Activated CD4-positive, CD25-positive, alpha-beta regulatory T cell treated with anti-CD3 and anti-CD28 coated beads, Interleukin-2, amount 50 U/mL, for 16 hours (primary cell): ENCODE measurements at places on chromosomes 2 and 18.
A peak's percentile ranks its signal among the peaks of the same experiment; 100 is the strongest.

DNA sequence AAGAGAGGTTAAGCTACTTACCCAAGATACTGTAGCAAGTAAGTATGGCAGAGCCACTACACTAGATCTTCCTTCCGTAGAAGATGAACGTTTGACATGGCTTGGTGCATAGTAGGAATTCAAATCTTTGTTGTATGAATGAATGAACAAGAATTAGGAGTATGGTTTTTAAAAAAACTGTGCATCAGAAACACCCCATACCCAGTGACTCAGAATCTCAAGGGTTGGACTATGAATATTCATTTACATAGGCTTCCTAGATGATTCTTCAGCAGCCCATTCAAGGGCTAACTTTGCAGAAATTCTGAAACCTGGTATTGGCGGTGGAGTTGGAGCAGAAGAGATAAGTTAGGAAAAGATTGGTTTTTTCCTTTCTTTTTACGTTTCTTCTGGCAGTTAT is 5.4 kb downstream of the ACTR3 start:
- DNase-seq: no peak

GRCh38 chr18:24910221-24910620 is 441.7 kb downstream of the ZNF521 start:
- DNase-seq: no peak

DNA sequence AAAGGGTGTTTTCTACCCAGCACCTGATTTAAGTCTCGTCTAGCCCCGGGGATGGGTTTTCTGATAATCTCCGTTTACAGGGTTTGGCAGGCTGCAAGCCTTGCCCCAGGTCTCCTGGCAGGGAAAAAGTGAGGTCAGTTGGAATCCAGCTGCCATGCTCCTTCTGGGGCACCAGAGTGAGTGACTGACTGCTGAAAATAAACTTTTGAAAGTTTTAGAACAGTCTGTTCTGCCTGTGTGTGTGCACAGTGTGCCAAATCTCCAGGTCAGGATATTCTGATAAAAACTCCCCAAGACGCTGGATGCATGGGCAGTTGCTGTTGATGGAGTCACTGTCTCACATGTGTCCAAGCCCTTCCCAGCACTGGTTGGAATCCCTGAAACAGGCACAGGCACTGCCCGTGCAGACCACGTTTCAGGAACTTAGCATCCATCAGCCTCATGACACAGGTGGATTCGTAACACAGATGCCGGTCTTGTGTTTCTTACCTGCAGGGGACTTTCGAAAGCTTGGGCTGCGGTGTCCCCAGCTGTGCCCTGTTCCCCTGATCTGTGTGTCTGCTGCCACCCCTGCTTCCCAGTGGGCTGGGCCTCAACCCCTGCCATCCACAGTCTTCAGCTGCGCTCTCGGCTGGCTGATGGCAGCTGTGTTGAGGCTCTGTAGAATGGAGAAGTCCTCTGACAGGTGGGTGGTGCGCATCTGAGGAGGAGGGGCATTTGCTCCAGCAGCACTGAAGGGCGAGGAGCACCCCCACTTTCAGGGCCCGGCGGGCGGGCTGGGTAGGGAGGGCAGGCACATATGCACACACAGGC is 65.0 kb downstream of the SH3RF3 start:
- DNase-seq: no peak

DNA sequence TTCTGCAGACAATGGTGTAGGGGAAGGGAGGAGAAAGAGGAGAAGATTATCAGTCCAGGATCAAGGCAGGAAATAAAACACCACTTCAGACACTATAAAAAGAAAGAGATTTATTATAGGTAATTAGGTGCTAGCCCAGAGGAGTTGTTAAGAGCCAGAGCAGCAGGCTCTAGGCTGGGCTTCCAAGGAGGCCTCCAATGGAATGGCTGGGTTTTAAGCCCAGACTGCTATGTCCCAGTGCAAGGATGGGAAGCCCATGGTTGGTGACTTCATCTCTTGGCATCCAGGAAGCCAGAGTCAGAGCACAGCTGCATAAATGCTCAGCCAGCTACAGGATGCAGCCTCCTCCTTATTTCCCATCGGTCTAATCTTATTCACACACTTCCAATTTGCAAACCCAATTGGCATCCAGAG is 95.6 kb downstream of the LAMA3 start:
- DNase-seq: no peak

- DNase-seq: no peak
These were observed 150.7 kb upstream of the SPRED2 start for GRCh38 chr2:65583061-65583460.

GRCh38 chr2:174775571-174775980 is 11.3 kb upstream of the CHRNA1 start:
- no peak for DNase-seq

DNA sequence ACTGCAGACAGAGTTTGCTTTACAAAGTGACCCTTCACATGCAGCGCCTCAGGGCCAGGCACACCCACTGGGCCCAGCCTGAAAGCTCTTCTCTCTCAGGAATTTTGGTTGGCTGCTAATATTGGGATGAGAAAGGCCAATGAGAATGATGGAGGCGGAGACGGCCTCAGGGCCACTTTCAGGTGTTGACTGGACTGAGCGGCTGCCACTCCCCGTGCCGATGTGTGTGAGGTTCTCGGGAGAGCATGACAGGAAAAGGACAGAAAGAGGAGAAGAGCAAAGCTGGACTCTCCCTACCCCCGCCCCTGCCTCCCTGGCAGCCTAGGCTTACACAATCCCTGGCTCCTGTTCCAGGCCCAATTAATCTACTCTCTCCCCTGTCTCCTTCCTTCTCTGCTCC is 155.7 kb downstream of the CELF4 start:
- DNase-seq: no peak

DNA sequence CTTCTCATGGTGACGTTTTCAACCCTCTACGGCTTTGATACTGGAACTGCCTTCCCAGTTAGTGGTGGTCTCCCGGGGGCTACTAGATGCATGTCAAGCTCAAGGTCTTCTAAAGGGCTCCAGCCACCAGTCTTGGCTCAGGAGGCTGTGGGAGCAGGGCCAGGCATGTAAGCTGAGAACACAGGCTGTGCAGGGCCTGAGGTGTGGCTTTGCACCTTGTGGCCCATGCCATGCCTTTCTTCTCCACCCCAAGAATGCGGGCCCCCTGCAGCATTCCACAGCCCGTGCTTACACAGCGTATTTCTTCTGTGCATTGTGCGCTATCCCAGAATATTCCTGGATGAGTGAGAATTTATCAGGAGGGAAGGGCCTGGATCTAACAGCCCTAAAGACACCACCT is 144.9 kb downstream of the SEPTIN10 start:
- DNase-seq: no peak

- DNase-seq: no peak
These were observed 357.1 kb downstream of the CNTNAP5 start for GRCh38 chr2:124382067-124382618.

- DNase-seq: no peak
These were observed 111.6 kb upstream of the LTBP1 start for GRCh38 chr2:32835148-32835547.

GRCh38 chr2:220842901-220843665 is 729.0 kb downstream of the EPHA4 start:
- no peak for DNase-seq

DNA sequence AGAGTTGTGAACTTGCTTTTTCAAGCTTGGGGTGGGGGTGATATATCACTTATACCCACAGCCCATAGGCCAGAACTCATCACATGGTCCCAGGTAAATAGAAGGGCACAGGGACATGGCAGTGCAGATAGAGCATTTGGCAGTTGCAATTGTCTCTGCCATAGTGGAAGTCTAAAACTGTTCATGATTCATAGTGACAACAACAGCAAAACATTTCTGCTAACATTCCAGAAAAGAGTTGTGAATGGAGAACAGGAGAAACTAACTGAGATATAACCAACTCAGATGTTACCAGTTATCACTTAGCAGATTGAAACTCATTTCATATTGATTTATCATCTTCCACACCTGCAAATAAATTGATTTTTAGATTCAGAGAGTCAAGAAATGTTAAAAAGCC is 278.6 kb upstream of the KYNU start:
- DNase-seq: no peak

DNA sequence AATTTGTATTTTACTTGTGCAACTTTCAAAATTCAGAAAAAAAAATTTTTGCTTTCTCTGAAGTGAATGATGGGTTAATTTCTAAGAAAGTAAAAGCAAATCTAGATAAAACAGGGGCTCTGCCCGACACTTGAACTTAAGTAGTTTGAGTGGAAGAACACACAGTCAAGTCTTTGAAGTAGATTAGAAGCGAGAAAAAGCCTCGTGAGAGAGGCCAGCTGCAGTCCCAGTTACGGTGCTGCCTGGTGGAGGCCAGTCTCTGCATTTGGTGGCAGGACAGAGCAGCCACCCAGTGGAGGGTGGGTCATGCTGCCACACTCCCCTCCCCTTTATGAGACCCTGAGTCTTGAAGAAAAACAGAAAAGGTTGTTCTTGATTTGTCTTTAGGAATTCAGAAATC is 81.8 kb downstream of the INPP5D start:
- no peak for DNase-seq

DNA sequence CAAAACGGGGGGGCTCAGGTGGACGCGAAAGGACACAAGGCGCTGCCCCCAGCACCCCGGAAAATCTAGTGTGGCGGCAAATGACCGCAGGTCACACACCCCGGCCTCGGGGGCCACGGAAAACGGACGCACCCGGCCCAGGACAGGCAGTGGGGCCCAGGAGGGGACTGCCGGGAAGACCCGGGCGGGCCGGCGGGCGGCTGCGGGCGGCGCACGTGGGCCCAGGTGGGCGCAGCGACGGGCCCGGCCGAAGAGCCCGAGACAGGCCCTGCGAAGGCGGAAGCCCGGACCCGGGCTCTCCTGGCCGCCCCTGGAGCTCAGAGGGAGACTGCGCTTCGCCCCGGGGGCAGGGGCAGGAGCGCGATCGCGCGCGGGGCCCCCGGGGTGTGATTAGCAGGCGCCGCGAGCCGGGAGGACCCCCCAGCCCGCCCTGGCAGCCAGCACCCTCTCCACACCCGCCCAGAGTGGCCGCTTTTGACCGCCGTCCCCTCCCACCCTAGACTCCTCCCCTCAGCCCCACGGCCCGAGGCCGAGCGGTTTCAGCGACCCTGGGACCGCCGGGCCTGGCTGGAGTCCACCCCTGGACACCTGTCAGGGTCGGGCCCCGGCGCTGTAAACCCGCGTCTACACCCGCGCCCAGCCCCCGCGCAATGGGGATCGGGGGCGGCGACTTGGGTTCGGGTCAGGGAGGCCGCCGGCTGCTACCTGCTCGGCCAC is 773 bp downstream of the MBP start:
- DNase-seq: no peak

DNA sequence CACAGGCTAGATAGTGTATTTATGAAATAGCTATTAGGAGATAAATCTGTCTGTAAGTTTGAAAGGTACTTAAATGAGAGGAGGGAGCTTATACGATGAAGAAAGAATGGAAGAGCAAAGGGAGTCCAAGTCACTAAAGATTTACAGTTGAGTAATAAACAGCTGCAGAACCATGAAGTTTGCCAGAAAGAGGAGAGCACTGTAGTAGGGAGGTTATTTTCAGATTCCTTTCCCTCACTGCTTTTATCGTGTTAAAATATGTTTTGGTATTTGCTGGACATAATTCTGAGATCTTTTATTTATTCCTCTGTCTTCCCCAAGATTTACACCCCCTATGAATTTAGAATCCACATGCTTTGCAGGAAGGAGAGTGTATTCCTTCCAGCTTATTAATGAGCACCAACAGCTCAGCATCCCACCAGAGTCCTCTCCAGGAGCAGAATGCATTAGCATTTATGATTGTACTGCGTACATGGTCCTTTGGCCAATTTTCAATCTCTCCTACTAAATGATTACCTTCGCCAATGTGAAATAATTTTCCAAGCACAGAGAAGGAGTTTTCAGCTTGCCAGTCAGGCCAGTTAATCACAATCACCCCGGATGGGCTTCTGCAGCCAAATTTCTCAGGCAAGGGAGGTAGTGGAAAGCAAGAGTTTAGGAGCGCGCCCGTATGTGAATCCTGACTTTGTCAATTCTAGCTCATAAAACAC is 297.0 kb downstream of the NBAS start:
- DNase-seq: no peak

GRCh38 chr2:75064691-75065396 is 106.4 kb downstream of the POLE4 start:
- peak; percentile 2 for DNase-seq

GRCh38 chr2:146990311-146991054 is 854.3 kb upstream of the ACVR2A start:
- DNase-seq: no peak

DNA sequence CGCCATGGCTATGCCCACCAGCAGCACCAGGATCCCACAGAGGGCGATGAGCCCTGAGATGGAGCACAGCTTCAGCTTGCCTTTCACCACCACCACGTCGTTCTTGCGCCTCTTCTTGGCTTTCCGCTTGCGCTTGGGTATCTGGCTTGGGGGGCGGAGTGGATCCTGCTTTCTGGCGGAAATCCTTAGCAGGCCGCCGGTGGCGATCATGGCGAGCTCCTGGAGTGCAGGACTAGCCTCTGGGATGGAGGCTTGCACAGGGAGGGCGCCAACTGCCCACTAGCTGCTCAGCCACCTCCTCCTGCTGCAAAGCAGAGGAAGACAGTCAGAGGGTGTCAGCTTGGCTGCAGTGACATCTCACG is 3.5 kb downstream of the TMEM200C start:
- no peak for DNase-seq

DNA sequence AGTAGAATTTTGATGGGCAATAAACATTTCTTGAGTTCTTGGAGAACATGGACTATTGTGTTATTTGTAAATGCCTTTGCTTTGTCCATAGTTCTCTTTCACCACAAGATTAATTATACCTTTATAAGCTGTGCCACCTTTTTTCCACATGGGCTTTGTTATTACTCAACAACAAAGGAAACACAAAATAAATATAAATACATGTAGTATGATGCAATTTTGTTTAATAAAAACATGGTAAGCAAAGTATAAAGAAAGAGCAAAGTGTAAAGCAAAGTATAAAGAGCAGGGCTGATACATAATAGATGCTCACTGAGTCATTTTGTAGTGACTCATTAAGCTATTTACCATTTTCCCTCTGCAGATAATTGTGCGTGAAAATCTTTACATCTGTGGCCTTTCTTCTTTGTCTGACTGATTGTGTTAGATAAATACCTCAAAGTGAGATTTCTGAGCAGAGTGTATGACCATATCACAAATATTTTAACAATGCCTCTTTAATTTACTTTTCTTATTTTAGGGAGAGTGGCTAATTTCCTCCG is 80.9 kb downstream of the CERS6 start:
- DNase-seq: no peak

DNA sequence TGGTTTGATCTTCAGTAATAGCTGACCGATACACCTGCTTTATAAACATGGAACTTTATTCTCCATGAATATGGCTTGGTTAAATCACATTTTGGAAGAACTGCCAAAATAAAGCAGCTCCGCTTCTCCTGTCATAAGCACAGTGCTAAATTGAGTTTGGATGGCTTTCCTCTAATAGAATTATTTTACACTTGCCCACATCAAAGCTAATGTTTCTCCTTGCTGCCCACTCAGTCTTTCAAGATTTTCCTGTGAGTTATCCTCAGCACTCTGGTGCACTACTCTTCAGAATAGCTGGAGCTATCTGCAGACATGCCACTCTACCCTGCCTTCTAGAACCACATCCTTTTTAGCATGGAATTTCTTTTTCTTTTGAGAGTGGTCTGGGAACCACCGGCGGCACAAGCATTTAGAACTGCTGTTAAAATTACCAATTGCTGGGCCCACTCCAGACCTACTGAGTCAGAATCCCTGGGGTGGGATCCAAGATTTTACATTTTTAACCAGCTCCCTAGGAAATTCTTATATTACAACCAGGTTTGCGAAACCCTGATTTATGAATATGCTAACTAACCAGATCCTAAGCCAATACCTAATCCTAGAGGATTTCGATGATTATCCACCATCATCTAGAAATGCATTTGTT is 283.3 kb downstream of the AFF3 start:
- no peak for DNase-seq
